ENCODE measurements at places on chromosomes 12 and 14. TPM values are rescaled to one million over a fixed set of nuclear protein-coding genes. Genes with fewer than 3 reads are reported as not detected.

The PLA2G1B gene
- total RNA-seq, result not detected

DNA sequence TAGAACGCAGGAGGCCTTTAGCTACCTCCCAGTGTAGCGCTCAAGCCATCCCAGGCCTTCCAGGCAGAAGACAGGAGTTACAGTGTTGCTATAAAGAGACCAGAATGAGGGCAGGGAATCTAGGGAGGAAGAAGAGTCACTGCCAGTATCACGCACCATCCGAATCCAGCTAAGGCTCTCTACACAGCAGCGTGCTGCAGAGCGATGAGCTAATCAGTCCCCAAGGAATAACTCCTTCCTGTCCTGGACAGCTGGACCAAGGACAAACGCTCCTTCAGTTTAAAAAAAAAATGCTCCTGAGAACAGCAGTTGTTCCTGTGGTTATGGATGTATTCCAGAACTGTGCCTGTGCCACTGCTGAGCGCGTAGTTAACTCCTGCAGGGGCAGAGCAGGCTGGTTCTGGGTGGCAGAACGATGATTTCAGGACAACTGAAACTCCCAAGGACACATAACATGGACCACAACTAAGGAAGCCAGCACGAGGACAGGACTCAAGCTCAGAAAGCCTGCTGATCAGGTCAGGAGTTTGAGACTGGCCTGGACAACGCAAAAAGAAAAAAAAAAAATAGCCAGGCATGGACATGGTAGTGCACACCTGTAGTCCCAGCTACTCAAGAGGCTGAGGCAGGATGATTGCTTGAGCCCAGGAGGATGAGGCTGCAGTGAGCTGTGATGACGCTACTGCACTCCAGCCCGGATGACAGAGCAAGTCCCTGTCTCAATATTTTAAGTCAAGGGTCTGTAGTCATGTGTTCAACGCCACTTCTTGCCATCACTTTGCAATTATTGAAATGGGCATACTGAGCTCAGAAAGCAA, 2.6 kb downstream of the IFFO1 start:
- DNase-seq, result no peak

GRCh38 chr12:46100551-46101484, 110.4 kb upstream of the SCAF11 start:
- no peak for DNase-seq

GRCh38 chr12:5803532-5803931, 141.5 kb downstream of the ANO2 start:
- no peak for DNase-seq

- DNase-seq, result no peak
Measured at GRCh38 chr12:52391618-52392002, 6.2 kb upstream of the KRT84 start.

DNA sequence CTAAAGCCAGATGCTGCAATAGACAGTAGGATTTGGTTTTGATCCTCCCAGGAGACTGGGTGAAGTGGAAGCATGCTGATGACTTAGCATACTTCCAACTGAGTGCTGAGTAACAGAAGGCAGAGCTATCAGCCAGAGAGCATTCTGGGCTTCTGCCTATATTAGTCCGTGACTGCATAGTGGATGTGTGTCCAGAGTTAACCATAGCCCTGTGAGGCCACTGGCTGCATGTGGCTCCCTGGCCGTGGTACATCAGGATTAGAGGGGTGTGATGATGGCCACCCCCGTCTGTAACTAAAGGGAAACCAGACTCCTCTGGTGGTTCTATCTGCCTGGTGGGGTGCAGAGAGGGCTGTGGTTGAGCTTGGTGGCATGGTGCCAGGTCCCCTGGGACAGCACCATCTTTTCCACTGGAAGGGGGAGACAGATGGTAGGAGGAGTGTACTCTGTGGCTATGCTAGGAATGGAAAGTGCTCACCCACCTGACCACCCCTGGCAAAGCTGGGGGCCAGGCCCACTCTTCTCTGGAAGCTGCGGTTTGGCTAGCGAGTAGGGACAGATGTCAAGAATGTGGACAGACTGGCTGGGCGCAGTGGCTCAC, 27.4 kb downstream of the ABCD4 start:
- DNase-seq, result no peak

All from pulmonary artery endothelial cell (primary cell).